ENCODE measurements at places on chromosomes 6 and 20.
A peak's percentile ranks its signal among the peaks of the same experiment; 100 is the strongest.

DNA sequence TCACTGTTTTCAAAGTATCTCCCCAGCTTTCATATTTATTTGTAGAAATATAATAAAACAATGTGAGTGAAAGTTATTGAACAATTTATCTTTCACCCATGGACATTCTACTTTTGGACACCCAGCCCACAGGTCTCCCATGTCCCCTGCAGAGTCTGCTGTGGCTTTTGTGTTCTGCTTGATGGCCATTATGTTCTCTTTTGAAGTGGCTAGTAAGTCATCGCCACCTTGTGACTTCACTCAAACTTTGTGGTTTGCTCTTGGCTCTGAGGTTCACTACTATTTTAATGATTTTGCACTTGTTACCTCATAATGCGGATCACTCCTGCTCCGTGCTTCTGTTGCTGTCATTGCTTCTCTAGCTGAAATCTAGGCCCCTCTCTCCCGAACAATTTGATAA, 10.2 kb upstream of the DEFB113 start:
- no peak for DNase-seq

GRCh38 chr6:117359581-117359980, 66.2 kb downstream of the ROS1 start:
- DNase-seq = peak; percentile 38

GRCh38 chr6:83294676-83295075, 101.5 kb downstream of the RWDD2A start:
- DNase-seq = peak; percentile 30

DNA sequence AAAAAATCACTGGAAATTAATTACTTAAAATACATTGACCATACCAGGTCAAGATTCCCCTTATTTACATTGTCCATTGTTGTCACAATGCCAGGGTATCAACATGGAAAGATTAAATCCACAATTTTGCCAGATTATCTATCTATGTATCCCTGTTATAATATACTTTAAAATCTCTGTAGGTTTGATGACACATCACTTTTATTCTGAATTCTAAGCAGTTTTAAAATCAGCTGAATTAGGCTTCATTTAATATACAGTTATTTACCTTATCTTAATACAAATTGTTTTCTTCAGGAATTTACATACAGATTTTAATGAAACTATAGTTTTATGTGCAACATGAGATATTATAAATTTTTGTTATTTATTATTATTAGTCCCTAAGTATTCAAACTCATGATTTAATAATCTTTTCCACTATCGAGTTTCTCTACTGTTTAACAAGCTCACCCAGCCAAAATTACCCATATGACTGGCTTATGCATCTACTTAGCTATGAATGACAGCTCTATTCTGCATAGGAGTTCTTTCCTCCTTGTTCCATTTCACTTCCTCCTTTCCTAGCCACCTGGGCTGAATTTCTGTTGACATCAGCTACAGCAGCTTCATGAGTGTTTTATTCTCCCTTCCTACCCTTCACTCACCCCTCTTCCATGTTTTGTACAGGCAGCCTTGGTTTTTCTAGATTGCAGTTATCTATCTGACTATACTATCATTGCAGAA, 654.2 kb upstream of the MAP3K7 start:
- DNase-seq = no peak

- DNase-seq = no peak
These were observed 259.3 kb downstream of the TFAP2B start for GRCh38 chr6:51077821-51078518.

- DNase-seq = no peak
These were observed 301.9 kb downstream of the TFAP2A start for GRCh38 chr6:10112871-10113549.

DNA sequence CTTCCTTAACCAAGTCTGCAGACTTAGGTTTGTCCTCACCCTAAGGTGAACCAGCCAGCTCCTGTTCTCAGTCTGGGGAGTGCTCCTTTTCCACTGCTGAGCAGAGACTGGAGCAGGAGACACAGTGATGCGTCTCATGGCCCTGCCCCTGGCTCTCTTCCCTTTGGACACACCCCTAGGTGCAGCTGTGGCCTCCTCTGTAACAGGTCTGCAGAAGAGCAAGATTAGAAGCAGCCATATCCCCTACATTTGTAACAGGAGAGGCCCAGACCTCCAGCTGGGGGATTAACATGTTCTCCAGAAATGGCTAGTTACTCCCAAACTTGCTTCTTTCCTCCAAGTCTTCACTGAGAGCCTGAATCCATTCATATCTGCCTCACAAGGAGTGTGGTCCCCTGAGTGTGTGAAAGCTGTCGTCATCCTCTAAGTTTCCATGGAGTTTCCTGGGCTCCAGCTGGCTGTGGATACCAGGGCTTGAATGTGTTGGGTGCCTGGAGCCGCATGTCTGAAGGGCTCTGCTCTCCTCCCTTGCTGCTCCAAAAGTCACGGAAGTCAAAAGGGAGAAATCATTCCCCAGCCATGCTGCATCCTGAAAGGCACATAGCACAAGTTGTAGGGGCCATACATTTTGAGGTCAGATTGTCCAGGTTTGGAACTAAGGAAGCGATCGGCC, 57.7 kb downstream of the PPP1R14C start:
- DNase-seq = no peak

DNA sequence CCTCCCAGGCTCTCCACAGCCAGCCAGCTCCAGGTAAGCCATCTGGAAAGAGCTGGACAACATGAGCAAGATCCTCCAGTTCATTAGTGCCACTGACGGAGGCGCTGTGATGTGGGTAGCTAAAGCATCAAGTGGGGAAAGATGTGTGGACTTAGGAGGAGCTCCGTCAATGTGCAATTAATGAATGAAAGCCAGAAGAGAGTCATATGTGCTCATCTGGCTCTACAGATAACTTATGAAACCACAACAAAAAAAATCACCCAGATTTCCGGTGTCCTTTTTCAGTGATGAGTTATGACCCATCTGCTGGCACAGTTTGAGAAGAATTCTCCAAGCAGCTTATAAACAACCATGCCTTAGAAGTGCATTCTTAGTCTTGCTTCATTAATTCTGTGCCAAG, 311.7 kb upstream of the PLCB4 start:
- DNase-seq = no peak

Data from NB4 (cell line).